ENCODE measurements at places on chromosomes 5 and 9.

DNA sequence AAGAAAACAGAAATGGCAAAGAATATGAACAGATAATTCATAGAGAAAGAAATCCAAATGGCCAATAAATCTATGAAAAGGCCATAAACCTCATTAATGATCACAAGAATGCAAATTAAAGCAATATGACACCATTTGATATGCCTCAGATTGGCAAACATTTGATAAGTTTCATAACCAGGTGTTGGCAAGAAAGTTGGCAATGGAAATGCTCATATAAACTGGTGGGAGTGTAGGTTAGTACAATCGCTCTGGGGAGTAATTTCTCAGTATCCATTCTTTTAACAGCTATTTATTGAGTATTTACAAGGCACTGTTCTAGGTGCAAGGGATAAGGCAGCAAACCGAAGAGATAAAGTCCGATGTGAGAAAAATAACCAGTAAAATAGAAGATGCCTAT is 154.5 kb downstream of the TTLL11 start:
- no peak for DNase-seq

DNA sequence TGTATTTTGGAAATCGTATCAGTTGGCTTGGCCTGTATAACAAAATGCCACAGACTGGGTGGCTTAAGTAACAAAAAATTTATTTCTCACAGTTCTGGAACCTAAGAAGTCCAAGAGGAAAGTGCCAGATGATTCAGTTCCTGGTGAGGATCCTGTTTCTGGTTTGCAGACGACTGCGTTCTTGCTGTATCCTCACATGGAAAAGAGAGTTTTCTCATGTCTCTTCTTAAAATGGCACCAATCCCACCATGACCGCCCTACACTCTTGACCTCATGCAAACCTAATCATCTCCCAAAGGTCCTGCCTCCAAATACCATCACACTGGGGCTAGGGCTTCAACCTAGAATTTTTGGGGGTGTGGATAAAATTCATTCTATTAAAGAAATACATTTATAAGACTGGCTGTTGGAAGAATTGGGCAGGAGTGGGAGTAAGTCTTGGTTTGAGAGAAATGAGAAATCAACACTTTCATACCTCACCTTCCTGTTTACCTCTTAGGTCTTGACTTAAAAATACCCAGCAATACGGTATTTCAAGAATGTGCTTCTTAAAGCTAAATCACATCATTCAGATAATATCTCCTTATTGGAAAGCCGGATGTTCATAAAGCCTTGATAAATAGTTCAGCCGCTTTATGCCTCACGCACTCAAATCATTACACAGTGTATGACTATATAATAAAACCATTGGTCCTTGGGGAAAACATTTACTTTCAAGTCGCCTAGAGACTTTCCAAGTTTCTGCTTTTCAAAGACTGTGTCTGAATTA is 28.7 kb downstream of the PTTG1 start:
- DNase-seq: no peak

GRCh38 chr9:91572044-91572443 is 148.4 kb upstream of the NFIL3 start:
- DNase-seq: no peak

- peak; percentile 60 for DNase-seq
These were observed 7.9 kb downstream of the AK1 start for GRCh38 chr9:127869310-127870152.

GRCh38 chr5:154274828-154275185 is 84.3 kb downstream of the GALNT10 start:
- no peak for DNase-seq

DNA sequence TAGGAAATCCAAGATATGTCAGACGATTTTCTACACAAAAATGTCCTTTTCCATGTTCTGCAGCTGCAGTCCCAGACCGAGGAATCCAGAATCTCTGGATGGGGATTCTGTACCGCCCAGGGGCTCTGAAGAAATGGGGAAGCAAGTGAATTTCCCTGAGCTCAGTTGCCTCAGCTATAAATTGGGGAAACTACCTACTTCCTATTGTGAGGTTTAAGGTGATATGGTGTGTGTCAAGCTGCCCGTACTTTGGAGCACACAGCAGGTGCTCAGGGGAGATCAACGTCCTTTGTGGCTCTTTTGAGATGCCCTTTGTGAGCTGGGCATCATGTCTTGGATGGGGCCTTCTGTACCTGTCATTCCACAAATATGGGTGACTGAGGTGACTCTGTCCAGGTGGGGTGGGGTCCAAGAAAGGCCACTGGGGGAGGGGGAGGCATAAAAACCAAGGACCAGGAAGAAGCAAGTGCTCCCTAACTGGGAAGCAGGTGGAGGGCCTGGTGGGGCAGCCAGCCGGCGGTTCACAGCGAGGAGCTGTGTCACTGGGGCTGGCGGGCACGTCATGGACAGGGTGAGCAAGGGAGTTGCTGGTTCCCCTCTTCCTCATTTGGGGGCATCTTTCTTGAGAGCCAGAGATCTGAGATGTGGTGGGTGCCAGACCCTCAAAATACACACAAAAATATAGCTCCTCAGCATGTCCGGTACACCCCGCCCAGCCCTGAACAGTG is 116.0 kb downstream of the CRB2 start:
- DNase-seq: no peak

DNA sequence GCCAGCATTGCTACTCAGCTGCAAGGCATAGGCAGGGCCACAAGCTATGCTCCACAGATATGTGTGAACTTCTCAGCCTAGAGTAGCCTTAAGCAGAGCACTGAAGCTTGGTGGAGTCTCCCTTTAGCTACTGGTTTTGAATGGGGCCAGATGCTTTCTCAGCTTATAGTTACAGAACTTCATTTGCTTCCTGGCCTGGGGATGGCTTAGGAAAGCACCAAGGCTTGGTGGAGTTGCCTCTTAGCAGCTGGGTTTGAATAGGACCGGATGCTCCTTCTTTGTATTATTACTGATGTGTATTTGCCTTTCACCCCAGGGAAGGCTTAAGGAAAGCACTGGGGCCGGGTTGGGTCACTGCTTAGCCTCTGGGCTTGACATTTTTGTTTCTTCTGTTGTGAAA is 497.8 kb upstream of the SEMA6A start:
- no peak for DNase-seq

DNA sequence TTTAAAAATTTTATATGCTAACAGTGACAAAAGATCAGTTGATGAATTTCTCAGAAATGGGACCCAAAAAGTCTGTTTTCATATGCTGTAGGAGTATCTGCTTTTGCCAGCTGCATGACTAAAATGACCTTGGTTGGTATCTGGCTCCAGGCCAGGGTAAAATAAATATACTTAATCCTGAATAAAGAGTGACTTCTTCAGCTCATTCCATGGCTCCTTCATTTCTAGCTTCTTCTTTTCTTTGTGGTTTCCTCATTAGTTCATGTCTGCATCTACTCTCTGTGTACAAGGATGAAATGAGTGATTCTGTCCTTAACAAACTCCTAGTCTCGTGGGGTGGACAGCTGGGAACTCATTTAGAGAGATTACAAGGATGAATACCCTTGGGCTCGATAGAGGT is 36.0 kb downstream of the RCL1 start:
- no peak for DNase-seq

DNA sequence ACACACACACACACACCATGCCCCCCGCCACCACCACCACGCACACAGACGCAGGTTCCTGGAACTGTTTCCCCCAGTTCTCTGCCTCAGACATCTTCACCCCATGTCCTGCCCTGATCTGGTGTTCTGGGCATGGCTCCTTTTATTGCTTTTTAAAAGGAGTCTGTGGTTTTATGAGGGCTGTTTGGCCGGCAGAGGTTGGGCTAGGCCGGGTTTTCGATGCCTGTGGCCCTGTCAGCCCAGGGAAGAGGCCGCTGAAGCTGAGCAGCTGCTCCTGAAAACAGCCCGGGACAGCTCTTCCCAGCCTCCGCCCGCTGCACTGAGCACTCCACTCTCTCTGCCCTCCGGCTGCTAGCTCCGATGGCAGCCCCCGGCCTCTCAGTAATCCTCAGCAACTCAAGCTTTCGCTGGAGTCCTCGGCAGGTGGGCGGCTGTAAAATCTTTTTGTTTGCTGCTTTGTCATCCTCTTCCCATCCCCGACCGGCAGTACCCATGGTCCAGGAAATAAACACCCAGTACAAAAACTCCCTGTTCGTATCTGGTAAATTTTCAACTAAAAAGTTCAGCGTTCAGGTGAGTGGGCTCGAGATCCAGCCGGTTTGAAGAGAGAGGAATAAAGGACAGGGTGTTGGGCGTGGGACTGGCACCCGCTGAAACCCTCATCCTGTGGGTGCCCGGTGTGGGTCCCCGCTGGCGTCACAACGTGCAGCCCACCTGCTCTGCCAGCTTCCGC is 103.0 kb upstream of the ERCC6L2 start:
- no peak for DNase-seq

DNA sequence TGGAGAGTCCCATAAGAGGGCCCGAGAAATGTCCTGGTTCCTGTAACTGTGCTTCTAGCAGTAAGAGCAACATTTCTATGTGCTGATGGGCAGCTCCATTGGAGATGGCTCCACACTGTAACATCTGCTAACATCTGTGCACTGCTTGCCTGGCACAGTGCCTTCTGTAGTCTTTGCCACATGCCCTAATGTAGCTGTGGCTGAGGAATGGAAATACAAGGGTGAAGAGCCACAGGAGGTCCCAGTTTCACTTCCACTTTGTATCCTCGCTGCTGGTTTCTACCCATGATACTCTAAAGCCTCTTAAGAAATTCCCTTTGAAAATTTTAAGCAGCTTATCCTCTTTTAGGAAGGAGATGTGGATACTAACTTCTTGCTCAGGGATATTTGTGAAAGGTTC is 97.4 kb downstream of the HOMER1 start:
- no peak for DNase-seq

- no peak for DNase-seq
These were observed at the start of gene GNAQ for GRCh38 chr9:78031444-78031892. TSS of gene GNAQ (minus strand) at chr9:78031811. CDS start at chr9:78031235, 576 bp downstream.

DNA sequence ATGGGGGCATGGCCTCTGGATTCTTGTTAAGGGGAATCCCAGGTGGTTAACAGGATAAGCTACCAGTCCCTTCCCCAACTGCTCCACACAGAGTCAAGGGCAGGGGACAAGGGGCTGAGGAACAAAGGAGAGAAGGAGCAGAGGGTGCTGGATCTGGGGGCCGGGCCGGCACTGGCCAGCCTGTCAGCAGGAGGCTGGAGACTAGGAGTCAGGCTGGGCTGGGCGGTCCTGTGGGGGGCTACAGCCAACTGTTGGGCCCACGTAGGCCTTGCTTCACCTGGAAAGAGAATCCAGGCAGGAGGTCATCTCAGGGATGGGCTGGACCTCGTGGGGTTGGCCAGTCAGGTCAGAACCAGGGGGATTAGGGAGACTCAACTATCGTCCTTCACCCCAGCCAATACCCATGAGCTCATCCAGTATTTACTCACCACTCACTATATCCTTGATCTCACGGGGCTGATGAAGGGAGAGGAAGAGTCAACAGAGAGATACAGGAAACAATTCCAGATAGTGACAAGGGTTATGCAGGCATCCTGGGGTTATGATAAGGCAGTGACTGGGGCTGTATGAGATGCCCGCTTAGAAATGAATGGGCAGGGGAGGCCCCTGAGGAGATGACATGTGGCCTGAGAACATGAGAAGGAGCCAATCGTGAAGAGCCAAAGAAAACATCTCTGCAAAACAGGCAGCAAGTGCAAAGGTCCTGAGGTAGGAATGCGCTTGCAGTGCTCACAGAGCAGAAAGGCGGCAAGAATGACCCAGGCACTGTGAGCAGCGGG is 47.9 kb upstream of the SLC25A51 start:
- DNase-seq: no peak

DNA sequence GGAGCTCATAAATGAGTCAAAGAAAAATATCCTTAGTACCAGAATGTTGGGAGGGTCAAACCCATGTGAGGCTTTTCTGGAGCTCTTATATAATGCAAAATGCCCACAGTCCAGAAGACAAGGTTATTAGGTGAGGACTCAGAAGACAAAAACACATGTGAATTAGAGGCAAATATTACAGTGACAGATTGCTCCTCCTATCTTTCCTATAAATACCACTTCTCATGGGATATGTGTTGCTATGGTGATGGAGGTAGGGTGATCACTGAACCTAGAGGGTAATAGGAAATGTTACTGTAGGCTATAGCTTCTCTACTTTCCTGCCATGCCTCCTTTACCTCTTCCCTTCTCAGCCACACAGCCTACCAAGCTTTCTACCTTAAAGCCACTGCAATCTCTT is 264.6 kb downstream of the SEC61B start:
- no peak for DNase-seq

DNA sequence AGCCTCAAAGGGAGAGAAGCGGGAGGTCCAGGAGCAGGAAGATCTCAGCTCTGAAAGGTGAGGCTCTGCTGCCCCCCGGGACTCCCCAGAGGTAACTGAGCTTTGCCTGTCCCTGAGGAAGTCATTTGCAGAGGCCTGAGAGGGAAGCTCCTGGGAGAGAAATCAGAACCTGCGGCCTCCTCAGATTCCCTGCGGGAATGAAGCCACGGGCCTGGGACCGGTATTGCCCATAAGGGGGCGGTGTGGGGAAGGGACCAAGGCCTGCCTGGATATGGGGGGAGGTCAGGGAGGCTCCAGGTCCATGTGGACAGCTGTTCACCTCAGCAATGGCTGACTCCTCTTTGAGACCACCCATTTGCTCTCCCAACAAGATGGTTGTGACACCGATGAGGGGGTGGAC is 1.3 kb downstream of the SPATA31E1 start:
- no peak for DNase-seq

- no peak for DNase-seq
These were observed 115.6 kb upstream of the CPEB4 start for GRCh38 chr5:173772384-173773059.

- DNase-seq: no peak
These were observed 1711.5 kb upstream of the NUDT12 start for GRCh38 chr5:105274079-105274478.

Measured in stimulated activated CD8-positive, alpha-beta memory T cell treated with anti-CD3 and anti-CD28 coated beads, Interleukin-15, amount 100 ng/mL, for 1 hour (primary cell).